ENCODE measurements at places on chromosomes 2 and 18.
A peak's percentile ranks its signal among the peaks of the same experiment; 100 is the strongest.

- no peak for DNase-seq
These were observed 145.7 kb upstream of the HDAC4 start for GRCh38 chr2:239546541-239546940.

GRCh38 chr2:64202206-64202845 is 58.1 kb upstream of the PELI1 start:
- no peak for DNase-seq

DNA sequence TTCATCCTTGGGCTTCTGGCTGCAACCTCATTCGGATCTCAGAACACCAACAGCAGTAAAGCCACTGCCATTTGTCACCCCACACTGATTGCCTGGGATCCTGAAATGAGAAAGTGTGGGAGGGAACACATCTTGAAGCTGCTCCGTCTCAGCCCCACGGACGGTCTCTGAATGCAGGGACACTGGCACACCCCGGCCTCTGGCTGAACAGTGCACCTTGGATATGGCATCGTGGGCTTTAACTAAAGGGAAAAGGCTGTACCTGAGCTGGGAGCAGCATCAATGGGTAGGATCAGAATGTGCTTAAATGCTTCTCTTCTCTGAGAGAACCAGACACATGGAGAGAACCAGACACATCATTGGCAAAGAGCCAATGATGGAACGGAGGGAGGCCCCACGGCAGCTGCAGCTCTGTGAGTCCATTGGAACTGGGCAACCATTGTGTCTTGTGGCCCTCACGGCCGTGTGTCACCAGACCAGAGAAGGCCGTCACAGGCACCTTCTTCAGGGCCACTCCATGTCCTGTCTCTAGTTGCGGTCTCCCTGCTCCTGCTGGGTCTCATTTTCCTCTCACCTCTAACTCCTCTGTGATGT is 193.4 kb upstream of the MYT1L start:
- peak; percentile 49 for DNase-seq

- no peak for DNase-seq
These were observed 115.7 kb upstream of the RBMS1 start for GRCh38 chr2:160609346-160609745.

GRCh38 chr18:1522249-1522615 is 617.6 kb downstream of the ADCYAP1 start:
- DNase-seq = no peak

DNA sequence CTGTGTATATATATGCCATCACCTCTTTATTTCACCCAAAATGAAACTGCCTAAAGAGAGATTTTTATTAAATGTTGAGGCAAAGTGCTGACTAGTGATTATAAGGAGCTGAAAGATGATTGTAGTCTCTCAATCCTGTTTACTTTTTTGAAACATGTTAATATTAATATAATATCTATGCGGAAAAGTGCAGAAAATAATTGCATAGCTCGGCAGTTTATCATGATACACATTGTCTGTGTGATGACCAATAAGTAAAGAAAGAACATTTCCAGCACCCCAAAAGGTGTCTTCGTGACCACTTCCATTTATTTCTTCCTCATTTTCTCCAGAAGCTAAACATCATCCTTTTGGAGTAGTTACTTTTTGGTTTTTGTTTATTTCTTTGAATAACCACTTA is 99.0 kb downstream of the BIRC6 start:
- no peak for DNase-seq

DNA sequence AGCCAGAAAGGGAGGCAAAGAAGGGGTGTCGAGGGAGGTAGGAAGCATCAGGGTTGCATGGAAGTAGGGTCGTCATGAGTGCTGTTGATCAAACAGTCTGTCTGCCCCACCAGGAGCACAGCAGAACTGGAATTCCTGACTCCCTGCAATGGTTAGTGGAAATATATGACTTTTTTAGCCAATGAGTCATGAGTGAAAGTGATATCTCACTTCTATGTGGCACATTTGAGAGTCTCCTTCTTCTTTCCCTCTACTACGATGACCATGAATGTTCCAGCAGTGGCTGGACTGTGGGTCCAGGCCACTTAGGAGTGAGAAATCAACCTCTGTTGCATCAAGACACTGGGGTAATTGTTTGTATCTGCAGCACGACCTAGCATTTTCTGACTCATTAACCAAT is 199.5 kb downstream of the TTC32 start:
- no peak for DNase-seq

GRCh38 chr2:157339965-157340655 is 14.5 kb upstream of the ERMN start:
- no peak for DNase-seq

DNA sequence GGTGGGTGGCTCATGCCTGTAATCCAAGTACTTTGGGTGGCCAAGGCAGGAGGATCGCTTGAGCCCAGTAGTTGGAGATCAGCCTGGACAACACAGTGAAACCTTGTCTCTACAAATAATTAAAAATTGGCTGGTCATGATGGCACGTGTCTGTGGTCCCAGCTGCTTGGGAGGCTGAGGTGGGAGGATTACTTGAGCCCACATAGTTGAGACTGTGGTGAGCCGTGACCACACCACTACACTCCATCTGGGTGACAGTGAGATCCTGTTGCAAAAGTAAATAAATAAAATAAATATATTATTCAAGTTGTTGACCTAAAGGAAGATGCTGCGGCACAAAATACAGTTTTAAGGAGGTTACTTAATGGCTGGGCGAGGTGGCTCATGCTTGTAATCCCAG is 72.7 kb downstream of the LAMA3 start:
- no peak for DNase-seq

DNA sequence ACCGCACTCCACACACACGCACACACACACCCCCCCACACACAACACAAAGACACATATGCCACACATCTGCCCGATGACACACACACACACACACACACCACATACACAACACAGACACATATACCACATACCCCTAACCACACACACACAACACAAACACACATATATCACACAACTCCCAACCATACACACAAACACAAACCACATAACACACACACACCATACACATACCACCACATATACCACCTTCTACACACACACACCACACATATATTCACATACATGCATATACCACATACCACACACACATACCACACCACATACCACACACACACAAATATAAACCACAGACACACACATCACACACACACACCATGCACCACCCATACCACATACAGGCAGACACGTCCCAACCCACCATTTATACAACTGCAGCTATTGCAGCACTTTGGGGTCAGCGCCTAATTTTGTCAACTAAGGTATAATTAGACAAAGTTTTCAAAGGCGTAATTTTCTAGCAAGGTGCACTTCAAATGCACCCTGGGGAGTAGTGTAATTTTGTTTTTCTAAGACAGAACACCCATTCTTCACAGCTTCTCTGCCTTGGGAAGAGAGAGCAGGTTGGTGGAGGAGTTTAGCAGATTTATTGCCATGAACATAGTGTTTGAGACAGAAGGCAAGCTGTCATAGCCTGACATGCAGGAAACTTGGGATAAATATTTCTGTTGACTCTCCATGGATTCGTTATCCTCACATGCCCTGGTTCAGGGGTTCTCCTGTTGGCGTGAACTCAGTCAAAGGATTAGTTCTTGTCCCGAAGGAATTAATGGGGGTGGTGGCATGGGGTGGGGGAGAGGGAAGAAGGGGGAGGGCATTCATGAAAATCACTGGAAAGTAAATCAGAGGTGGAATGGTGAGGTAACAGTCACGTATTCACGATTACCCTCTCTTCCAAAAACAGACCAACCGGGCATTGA is 416.1 kb downstream of the LPIN1 start:
- peak; percentile 56 for DNase-seq

DNA sequence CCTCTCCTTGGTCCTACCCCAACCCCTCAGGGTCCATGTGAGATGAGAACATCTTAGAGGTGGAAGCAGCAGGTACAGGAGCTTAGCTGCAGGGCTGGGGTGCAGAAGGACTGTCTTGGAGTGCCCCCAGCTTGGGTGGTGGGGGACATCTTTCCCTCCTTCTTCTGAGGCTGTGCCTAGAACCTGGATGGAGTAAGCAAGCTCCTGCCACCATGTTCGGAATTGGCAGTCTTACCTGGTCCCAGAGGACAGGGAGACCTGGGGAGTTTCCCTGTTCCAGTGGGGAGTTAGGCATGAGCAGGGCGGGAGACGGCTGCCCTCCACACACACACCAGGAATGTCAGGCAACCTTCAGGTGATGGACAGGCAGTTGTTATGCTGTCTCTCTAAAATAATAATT is 131.0 kb upstream of the COPS8 start:
- DNase-seq = no peak

DNA sequence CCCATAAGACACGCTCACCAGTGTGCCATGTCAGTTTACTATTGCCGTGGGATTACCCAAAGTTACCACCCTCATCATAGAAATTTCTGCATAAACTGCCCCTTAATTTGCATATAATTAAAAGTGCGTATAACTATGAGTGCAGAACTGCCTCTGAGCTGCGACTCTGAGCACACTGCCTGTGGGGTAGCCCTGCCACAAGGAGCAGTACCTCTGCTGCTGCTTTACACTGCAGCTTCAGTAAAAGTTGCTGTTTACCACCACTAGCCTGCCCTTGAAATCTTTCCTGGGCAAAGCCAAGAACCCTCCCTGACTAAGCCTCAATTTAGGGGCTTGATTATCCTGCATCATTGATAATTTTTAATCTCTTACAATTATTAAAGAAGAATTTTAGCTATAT is 213.9 kb upstream of the MAP2 start:
- no peak for DNase-seq

DNA sequence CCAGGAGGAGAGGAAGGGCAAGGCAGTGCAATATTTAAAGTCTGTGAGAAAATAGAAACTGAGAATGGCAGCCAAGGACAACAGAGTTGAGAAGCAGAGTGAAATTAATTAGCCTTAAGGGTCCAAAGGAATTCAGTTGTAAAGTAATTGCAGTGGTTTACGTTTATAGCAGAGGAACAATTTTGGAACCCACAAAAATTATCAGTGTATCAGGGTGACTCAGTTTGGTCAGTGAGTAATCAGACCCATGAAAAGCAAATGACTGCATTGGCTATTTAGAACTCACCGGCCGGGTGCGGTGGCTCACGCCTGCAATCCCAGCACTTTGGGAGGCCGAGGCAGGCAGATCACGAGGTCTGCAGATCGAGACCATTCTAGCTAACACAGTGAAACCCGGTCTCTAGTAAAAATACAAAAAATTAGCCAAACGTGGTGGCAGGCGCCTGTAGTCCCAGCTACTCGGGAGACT is 245.8 kb upstream of the SLC39A10 start:
- no peak for DNase-seq

GRCh38 chr18:22169889-22170420 is 566 bp downstream of the GATA6 start:
- peak; percentile 66 for DNase-seq

DNA sequence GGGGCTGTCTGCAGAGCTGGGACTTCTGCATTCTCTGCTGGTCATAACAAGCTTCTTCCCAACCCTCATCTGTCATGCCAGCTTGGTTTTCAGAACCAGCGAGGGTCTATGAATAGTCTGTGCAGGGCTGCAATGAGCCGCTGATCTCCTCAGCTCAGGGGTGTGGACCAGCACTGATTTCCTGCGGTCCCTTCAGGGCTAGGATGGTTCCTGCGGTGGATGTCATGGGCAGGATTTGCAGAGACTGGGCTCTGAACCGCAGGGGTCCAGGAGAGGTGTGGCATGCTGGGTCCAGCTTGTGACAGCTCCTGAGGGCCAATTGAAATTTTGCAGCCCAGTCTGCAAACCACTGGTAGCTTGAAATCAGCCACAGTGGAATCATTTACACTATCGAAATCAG is 188.2 kb upstream of the AGAP1 start:
- no peak for DNase-seq

- no peak for DNase-seq
These were observed 125.5 kb downstream of the MC4R start for GRCh38 chr18:60247103-60247502.

DNA sequence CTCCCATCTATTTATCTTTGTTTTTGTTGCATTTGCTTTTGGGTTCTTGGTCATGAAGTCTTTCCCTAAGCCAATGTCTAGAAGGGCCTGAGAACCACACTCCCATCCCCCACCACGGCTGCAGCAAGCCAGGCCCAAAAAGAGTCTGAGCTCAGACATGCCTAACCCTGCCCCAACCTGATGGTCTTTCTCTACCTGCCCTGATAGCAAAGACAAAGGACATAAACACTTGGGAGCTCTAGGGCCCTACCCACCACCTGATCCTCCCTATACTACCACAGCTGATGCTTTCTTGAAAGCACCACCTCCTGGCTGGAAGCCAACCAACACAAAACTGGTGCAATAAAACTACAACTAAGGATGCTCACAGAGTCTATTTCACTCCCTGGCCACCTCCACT is 233.4 kb downstream of the WDR7 start:
- no peak for DNase-seq

DNA sequence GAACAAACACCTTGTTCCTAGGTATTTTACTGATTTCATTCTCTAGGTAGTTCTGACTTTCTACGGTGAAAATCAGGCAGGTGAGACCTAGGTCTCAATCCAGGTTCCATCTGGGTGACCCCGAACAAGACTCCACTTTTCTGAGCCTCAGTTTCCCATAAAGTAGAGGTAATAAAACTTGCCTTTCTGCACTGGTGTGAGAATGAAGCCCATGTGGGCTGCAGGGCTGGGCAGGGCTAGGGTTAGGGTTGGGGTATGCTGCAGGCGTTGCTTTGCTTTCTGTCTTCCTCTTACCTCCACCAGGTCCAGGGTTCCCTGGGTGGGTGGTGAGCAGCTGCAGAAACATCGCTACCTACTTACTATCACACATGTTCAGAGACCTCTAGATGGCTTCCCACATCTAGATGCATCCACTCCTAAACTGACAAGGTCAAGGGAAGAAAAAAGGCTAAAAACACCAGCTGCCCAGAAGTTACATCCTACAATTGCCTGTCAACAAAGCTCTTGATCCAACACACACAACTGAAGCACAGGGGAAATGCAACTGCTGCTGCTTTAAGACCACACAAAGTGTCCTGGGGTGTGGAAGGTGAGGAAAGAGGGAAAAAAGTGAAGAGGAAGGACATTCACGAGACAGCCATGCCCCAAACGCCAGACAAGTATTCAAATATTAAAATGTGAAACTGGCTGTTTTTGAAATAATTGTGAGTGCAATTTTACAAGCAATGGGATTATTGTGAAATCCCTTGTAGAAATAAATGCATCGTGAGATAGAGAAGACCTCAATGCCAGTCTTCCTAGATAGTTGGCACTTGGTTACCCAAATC is 23.5 kb downstream of the MBP start:
- DNase-seq = no peak

DNA sequence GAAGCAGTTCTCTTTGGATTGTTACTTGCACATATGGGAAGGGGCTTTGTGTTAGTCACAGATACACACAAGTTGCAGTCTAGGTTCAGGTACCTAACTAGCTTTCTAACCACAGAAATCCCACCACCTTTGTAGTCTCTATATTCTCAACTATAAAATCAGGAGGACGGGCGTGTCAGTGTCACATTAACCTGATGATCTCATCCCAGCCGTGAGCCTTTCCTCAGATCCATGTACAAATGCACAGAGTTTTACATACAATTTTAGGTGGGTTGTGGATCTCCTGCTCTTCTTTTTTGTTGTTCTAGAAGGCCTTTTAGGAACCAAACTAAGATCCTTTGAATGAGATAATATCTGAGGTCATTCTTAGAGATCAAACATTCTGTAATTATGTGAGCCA is 94.0 kb downstream of the ZNF532 start:
- no peak for DNase-seq

- DNase-seq = no peak
These were observed 30.8 kb downstream of the FBXO48 start for GRCh38 chr2:68436270-68436669.

Measured in NCI-H82 (cell line).